ENCODE measurements at places on chromosomes 11 and 22. TPM values are rescaled to one million over a fixed set of nuclear protein-coding genes. Genes with fewer than 3 reads are reported as not detected.

DNA sequence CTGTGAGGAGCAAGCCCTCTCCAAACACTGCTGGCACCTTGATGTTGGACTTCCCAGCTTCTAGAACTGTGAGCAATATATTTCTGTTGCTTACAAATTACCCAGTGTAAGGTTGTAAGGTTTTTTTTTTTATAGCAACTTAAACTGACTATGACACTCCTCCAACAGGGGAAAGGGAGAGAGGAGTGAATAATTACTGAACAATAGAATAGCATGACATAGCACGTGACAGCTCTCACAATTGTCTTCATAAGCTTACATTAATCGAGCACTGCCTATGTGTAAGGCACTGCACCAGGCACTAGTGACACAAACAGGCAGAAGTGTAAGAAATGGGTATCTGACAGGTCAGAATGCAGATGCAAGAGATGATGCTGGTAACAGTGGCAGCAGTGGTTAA lies 136.9 kb downstream of the FAT3 start:
- no peaks in the 10 kb centered on the region for H3K4me1 ChIP-seq
- H3K27me3 ChIP-seq = no peaks in the 10 kb centered on the region
- H3K27ac ChIP-seq = no peak overlapping the region
- no peak for DNase-seq

GRCh38 chr22:36571991-36572390 lies 43.0 kb upstream of the EIF3D start:
- H3K27ac ChIP-seq = no peak overlapping the region
- H3K4me3 ChIP-seq = no peak overlapping the region
- no peak for DNase-seq
- H3K4me1 ChIP-seq = no peaks in the 10 kb centered on the region
- H3K27me3 ChIP-seq = no peaks in the 10 kb centered on the region
- no peaks in the 10 kb centered on the region for H3K36me3 ChIP-seq

- no peak overlapping the region for H3K27ac ChIP-seq
- no peak overlapping the region for H3K4me3 ChIP-seq
- H3K4me1 ChIP-seq = peaks cover 15% of the 10 kb centered on the region
- H3K36me3 ChIP-seq = no peaks in the 10 kb centered on the region
Observed at GRCh38 chr11:3929649-3930048, 74.2 kb downstream of the STIM1 start.

Gene ZBTB16
- 110 TPM for total RNA-seq

Gene TH
- not detected for total RNA-seq
